Bronchial smooth muscle cell (primary cell): ENCODE measurements at places on chromosomes 5 and 9. TPM values are rescaled to one million over a fixed set of nuclear protein-coding genes. Genes with fewer than 3 reads are reported as not detected.

The NR6A1 gene
- 0.26 and 0.47 TPM in 2 replicates for total RNA-seq

The MOB3B gene
- 0.09 and 0.16 TPM in 2 replicates for total RNA-seq

The PCDHB10 gene
- 0.47 and 1.4 TPM in 2 replicates for total RNA-seq

The KIF24 gene
- 0.17 and 0.63 TPM in 2 replicates for total RNA-seq

The LCNL1 gene
- total RNA-seq = 0.16 and 0.34 TPM in 2 replicates

The BOD1 gene
- 95.5 and 128 TPM in 2 replicates for total RNA-seq

The LTC4S gene
- 0.94 and 1.3 TPM in 2 replicates for total RNA-seq

The FOXD4L4 gene
- 0.17 and 0.32 TPM in 2 replicates for total RNA-seq

The GRM6 gene
- total RNA-seq = under 0.01 TPM in 2 replicates

The PCDHGA10 gene
- total RNA-seq = 2.3 and 7.1 TPM in 2 replicates

The NOXA1 gene
- 0.26 and 0.95 TPM in 2 replicates for total RNA-seq

The GABBR2 gene
- 0.43 TPM in 1 of 2 replicates, not detected in the other for total RNA-seq

The DDX31 gene
- 5.8 and 6.6 TPM in 2 replicates for total RNA-seq

The B4GALT1 gene
- 12.5 and 19.9 TPM in 2 replicates for total RNA-seq

The GFRA3 gene
- total RNA-seq = 0.09 TPM in 1 of 2 replicates, not detected in the other

The TXNDC8 gene
- total RNA-seq = not detected in 2 replicates

The TXNDC15 gene
- total RNA-seq = 88.6 and 146 TPM in 2 replicates

The PCDHGA1 gene
- total RNA-seq = 1.3 and 1.9 TPM in 2 replicates

The PLCXD3 gene
- under 0.01 TPM in 2 replicates for total RNA-seq

The GALT gene
- 34.5 and 41.1 TPM in 2 replicates for total RNA-seq

The ASB6 gene
- 8.8 and 11.3 TPM in 2 replicates for total RNA-seq

The PCDHB7 gene
- 0.32 and 0.60 TPM in 2 replicates for total RNA-seq

The ADAMTS2 gene
- total RNA-seq = 30.3 and 36.8 TPM in 2 replicates

The NSG2 gene
- not detected in 2 replicates for total RNA-seq

The LECT2 gene
- not detected in 2 replicates for total RNA-seq

The KIF12 gene
- total RNA-seq = not detected in 2 replicates

The ZNF366 gene
- total RNA-seq = not detected in 2 replicates

The GLRA1 gene
- total RNA-seq = not detected in 2 replicates

The SEMA6A gene
- 0.09 and 0.16 TPM in 2 replicates for total RNA-seq

The PIP5K1B gene
- total RNA-seq = not detected in 2 replicates

The NMUR2 gene
- total RNA-seq = not detected in 2 replicates

The SPATA31A3 gene
- total RNA-seq = not detected in 2 replicates

The SELENOP gene
- 87.6 and 223 TPM in 2 replicates for total RNA-seq

The PHF2 gene
- total RNA-seq = 10.6 and 10.8 TPM in 2 replicates

The MRRF gene
- total RNA-seq = 26.5 and 28.5 TPM in 2 replicates
